Central memory CD4-positive, alpha-beta T cell (primary cell): ENCODE measurements at places on chromosomes 12 and 14.

- no peak for DNase-seq
Observed at GRCh38 chr12:214003-214741, at the start of gene SLC6A12. Gene SLC6A12, minus strand, starts transcription at chr12:214157. Its CDS starts 4,171 bp downstream, at chr12:209986.

GRCh38 chr12:22628228-22628627, 3.3 kb downstream of the ETNK1 start:
- no peak for DNase-seq

GRCh38 chr14:95829321-95829720, 47.3 kb upstream of the TUNAR start:
- DNase-seq = no peak

DNA sequence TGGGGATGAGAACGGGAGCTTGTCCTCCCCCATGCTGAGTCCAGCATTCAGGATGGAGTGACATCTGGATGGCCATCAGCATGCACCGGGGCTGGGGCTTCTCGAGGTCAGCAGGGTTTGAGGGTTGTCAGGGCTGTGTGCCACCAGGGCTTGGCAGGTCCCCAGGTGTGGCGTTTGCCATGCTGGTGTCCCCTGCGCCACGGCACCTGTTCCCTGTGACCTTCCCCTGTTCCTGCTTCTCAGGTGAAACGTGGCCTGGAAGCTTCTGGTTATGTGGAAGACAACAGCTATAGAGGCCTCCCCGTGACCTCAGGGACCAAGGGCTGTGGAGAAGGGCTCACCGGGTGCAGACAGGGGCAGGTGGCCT, 152.4 kb downstream of the KIF26A start:
- DNase-seq = no peak

GRCh38 chr12:28172434-28173030, 17.7 kb upstream of the CCDC91 start:
- no peak for DNase-seq

- DNase-seq = no peak
Observed at GRCh38 chr12:98699586-98699985, 54.5 kb downstream of the APAF1 start.

DNA sequence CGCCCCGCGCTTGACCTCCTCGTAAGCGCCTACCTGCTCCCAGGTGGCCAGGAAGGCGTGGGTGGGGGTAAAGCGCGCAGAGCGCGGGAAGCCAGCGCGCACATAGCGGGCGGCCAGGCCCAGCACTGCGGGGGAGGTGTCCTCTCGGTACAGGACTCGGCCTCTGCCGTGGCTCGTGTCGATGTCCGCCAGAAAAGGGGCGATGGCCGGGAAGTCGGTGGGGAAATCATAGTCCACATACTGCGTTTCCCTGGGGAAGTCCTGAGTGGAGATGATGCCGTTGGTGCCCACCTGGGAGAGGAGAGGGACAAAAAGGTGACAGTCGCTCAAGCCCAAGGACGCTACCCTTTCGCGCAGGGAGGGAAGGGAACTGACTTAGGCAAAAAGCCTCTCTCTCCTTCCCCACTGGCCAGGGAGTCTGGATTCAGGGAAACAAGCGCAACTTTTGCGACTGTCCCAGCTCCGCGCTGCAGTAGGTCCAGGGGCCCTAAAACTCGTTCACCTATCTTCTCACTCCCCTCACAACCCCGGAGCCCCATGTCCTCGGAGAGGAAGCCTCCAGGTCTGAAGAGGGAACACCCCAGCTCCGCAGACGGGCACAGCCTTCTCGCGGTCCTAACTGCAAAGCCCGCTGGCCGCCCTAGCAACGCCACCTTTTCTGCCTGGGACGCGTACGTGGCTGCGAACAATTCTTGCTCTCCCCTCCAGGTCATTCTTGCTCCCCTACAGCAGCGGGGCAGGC, 815 bp downstream of the NID2 start:
- no peak for DNase-seq

- DNase-seq = no peak
Observed at GRCh38 chr12:116804051-116804450, 65.9 kb downstream of the RNFT2 start.

DNA sequence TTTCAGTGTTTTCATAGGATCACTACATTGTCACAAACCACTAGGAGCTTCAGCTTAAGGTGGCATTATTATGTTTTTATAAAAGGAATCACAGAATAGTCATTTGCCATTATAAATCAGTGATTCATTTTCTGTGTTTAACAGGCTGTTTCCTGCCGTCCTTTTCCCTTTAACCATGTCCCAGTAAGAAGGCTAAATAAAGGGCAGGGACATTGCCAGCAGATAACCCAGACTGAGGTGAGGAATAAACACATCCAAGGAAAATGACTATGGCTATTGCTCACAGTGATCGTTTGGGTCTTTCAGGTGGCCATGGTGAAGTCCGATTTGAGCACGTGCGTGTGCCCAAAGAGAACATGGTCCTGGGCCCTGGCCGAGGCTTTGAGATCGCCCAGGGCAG, 17.9 kb upstream of the ALDH2 start:
- DNase-seq = no peak

DNA sequence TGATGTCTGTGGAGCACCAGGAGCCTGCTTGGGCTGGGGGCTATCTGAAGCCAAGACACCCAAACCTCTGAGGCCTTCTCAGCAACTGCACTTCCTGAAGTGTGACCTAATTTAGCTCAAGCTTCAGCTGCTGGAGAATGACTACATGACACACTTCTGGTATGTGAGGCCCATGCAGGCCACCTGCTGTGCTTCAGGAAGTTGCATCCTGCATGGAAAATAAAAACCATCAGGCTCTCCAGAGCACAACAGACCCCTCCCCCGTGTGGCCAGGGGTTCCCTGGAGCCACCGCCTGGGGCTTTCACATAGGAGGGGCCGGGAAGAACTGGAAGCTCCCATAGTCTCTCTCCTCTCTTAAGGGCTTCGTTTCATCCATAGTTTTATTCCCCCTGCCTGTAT, 217.7 kb downstream of the SLC15A4 start:
- DNase-seq = no peak

DNA sequence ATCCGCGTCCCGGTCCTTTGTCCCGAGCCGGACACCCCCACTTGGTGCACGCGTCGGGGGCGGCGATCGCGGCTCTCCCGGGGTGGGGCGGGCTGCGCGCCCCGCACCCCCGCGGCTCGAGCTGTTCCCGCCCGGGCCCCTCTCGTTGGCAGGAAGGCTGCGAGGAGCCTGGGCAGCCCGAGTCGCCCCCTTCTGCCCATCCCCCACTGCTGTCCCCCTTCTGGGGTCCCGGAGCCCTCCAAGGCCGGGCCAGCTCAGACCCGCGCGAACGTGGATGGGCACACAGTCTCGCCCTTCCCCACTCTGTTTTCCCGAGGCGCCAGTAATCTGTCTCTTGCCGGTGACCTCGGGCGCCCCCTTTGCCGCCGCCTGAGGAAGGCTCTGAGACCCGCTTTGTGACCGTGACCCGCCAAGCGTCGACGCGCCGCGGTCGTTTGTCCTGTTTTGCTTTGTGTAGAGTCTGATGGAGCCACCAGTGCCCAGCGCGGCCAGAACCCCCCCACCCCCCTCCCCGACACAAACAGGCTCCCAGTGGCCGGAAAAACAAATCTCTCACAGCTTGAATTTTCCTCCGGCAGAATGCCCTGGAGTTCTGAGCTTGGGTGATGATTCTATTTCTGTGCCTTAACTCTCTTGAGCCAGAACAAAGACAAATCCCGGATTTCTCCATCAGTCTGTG, 610 bp downstream of the C14orf132 start:
- DNase-seq = no peak
